ENCODE measurements at places on chromosomes 7 and 10.
A peak's percentile ranks its signal among the peaks of the same experiment; 100 is the strongest.

DNA sequence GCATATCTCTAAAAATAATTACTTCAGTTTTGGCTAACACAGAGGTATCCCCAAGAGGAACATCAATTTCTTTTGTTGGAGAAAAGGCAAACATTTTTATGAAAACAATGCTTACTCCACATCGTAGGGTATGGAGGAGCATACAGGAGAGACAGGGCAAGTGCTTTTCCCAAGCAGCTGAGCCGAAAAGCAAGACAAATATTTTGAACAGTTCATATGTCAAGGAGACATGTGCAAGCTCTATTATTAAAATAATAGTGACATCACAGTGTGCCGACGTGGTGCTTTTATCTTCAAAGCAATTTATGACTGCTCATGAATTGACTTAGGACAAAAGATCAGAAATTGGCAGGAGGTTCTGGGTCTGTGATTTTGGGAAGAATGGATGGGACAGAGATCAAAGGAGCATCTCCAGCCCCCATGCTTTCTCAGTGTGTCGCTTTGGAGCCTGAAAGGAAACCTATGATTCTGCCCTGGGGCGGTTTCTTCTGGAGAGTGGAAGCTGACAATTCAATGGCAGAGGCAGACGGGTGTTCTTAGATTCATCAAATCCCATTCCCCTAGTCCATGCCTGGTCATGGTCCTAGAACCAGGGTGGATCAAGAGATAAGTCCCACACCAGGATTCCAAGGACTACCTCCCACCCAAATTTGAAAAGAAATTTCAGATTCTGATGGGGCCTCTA, 97.1 kb downstream of the JCAD start:
- DNase-seq = no peak

DNA sequence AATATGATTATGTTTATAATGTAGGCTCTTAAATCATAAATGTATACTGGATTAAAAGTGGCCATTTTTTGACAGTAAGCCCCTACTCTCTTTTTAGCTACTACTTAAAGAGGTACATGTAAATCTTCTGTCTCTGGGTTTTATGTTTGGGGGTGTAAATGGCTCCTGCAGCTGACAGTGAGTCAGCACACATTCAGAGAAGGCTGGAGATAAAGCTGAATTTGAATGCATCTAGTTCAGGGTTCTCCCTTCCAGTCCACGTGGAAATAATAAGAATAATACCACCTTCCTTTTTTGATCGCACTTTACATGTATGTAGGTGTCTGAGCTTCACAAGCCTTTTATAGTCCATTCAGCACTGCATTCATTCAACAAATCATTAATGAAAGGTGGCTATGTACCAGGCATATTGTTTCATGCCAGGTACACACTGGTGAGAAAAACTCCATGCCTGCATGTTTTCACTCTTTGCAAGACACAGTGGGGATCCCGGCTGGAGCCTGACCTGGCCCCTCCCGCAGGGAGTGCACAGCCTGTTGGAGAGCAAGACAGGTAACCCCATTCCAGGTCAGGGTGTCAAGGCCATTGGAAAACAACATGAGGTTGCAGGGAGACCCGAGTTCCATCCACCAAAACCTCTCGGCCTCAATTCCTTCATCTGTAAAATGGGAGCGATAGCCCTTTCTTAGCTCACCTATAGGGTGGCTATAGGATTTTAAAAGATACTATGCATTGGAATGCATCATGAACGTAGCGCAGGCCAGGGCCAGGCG, 107.5 kb upstream of the ANLN start:
- DNase-seq = no peak

DNA sequence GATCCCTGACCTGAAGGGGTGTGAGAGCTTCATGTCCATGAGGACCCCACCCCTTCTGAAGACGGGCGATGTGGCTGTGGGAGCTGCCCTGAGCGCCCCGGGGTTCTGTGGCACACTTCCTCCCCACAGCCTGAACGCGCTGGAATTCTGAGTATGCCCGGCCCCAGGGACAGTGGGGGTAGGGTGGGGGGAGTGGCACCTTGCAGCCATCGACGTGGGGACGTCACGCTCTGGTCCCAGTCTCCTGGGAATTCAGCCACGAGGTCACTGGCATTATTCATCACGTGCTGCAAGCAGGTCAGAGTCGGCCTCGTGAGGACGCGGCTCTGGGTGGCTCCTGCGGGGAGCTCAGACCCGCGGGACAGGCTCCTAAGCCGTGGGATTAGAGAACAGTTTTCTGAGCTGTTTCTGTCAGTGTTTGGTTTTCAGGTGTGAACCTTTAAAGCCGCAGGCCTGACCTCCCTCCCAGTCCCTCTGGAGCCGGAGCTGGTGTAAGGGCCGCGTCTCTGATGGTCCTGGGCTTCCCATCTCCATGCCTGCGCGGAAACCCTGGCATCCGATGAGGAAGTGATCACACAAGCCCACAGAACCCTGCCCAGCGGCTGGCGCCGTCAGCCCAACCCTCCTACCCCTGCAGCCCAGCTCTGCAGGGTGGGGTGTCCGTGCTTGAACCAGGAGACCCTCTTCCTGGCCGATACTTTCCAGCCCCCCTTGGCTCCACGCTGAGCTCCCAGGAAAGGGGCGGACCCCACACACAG, 16.1 kb downstream of the GPR146 start:
- DNase-seq = peak; percentile 69

DNA sequence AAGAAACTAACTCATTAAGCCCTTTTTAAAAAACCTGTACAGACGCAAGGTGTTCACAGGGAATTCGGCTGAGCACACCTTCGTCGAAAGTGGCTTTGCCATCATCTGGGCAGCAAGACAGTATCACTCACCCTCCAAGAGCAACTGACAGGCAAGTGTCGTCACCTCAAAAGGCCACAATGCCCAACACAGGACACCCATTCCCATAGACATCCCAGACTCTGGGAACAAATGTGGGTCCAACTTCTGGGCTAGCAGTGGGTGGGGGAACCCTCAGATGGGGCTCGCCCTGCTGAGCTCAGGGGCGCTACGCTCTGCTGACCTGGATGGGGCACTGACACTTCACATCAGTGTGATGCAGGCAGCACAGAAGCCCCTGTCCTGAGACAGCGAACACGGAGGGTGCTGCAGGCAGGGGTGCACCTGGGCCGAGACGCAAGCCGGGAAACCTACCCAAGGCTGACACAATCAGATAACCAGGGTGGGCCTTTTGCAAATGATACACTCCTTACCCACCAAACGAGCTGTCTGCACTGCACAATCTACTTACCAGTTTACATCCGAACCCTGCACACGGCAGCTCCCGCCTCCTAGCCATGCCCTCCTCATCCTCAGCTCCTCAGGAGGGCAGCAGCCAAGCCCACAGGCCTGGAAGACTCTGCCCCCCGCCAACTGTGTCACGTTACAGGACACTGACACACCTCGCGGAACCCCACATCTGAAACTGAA, 1.7 kb downstream of the DIP2C start:
- no peak for DNase-seq
